Subcutaneous adipose tissue (tissue), 4 donors: ENCODE measurements at places on chromosomes 4 and X. TPM values are rescaled to one million over a fixed set of nuclear protein-coding genes. Genes with fewer than 3 reads are reported as not detected.

The KLF8 gene
- total RNA-seq, result 34.3 TPM

The THOC2 gene
- 83.8 TPM for total RNA-seq

The FAT4 gene
- 27.5 TPM for total RNA-seq

The ZNF674 gene
- total RNA-seq, result 2.9 TPM

The MAGEE1 gene
- total RNA-seq, result 0.65 TPM

The ZCCHC18 gene
- 0.51 TPM for total RNA-seq

The MAP7D3 gene
- total RNA-seq, result 42.5 TPM

The RAP1GDS1 gene
- total RNA-seq, result 62.4 TPM

The NOA1 gene
- 21.4 TPM for total RNA-seq

The ARL9 gene
- not detected for total RNA-seq
